GM23248 (cell line): ENCODE measurements at places on chromosomes 4 and X. TPM values are rescaled to one million over a fixed set of nuclear protein-coding genes. Genes with fewer than 3 reads are reported as not detected.
A peak's percentile ranks its signal among the peaks of the same experiment; 100 is the strongest.

- no peak for DNase-seq
Observed at GRCh38 chrX:37380256-37380655, 31.1 kb downstream of the PRRG1 start.

GRCh38 chr4:104591510-104591911 is 96.8 kb upstream of the CXXC4 start:
- DNase-seq = no peak

GRCh38 chr4:128707864-128708263 is 101.6 kb upstream of the JADE1 start:
- peak; percentile 82 for DNase-seq

PDE6B gene
- 0.14 TPM in 1 of 2 replicates, not detected in the other for polyA plus RNA-seq
